ENCODE measurements at places on chromosomes 7 and 10.

DNA sequence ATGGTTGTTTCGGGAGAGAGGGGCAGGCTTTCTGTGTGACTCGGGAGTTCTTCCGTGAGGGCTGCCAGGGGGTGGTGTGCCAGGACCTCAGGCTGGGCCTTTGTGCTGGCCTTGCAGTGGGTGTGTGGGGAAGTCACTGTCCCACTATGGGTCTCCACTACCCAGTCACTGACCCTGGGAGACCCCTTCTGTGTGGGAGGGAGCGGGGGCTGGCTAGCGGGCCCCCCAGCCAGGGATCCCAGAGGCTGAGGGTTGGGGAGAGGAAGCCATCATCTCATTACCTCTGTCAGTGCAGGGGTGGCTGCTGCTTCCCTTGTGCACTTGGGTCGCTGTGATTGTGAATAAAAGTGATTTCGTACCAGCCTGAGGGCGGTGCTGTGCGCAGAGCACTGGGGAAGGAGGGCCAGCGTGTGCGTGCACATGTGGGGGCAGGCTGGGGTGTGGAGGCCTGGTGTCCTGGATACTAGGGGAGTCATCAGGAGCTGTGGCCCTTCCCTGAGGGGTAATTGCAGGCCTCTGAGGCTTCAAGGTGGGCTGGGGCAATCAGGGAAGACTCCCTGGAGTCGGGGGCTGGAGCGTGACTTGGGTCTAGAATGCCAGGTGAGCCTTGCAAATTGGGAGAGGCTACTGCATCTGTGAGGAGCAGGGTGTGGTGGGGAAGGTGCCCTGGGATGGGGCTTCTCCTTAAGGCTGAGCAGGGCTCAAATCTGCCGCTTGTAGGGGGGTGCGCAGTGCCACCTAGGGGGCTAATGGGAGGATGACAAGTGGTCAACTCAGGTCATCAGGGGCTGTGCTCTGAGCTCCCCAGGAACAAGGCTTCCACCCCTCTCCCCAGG is 98.9 kb downstream of the NEURL1 start:
- DNase-seq: no peak

DNA sequence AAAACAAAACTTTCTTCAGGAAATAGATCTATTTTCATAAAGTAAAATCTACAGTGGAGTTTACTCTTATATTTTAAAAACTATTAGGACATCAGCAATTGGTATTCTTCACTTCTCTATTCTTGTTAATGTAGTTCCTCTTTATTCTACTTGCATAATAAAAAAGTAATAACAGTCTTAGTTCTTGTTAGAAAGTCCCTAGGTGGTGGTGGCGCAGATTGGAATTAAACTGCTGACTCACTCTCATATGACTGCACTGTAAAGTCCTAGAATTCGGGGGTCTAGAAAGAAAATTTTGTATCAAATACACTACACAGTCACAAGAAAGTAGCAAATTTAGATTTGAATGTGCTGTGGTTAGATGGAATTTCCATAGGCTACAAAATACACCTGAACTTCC is 44.6 kb upstream of the TES start:
- DNase-seq: no peak

- no peak for DNase-seq
These were observed 88.2 kb downstream of the CHRM2 start for GRCh38 chr7:136956671-136957070.

- no peak for DNase-seq
These were observed 80.5 kb downstream of the JMJD1C start for GRCh38 chr10:63385254-63385653.

- DNase-seq: no peak
These were observed 873.9 kb downstream of the GRID1 start for GRCh38 chr10:85492684-85493083.

DNA sequence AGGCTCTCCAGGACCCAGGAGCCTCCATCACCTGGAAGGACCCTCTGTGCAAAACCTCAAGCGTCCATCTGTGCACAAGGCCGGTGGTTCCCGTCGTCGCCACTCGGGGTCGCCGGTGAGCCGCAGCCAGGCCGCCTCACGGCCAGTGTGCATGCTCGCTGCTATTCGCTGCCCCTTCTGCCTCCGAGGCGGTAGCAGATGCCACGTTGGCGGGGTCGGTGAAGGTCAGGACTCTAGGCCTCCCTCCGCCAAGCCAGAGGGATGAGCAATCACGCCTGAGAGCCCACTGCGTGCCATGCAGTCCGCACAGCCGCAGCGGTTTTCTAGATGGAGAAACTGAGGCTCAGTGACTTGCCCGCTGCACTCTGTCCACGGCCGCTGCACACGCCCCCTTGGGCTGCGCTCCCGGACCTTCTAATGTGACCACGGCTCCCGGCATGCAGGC is 5.7 kb downstream of the UPK3B start:
- no peak for DNase-seq

DNA sequence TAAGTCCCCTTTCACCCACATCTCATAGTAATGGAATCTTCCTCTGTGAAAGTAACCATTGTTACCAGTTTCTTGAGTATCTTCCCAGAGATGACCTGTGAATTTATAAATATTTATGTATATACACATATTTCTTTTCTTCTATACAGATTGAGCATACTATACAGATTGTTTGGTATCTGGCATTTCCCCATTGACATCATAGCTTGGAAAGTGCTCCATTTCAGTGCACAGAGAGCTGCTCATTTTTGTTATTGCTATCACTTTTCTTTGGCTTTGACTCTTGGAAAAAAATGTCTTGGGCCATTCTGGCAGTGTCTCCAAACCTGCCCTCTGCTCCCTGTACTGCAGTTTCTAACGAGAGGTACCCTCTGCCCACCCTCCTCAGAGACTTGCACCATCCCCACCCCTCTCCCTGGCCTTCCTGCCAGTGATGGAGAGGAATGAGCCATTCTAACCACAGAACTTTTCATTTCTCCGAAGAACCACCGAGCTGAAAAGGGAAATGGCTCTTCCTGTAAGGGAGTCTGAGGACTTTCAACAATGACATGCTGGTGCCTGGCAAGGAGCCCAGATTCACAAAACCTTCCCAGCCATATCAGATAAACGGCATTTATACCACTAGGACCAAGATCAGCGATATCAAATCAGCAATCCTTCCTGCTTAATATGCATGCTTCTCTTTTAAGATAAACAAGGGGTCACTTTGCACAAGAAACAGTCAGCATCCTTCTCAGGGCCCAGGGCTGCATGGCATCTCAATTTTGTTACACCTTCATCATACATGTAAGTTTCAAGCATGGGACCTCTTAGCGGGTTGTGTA is 19.7 kb upstream of the CCSER2 start:
- no peak for DNase-seq

DNA sequence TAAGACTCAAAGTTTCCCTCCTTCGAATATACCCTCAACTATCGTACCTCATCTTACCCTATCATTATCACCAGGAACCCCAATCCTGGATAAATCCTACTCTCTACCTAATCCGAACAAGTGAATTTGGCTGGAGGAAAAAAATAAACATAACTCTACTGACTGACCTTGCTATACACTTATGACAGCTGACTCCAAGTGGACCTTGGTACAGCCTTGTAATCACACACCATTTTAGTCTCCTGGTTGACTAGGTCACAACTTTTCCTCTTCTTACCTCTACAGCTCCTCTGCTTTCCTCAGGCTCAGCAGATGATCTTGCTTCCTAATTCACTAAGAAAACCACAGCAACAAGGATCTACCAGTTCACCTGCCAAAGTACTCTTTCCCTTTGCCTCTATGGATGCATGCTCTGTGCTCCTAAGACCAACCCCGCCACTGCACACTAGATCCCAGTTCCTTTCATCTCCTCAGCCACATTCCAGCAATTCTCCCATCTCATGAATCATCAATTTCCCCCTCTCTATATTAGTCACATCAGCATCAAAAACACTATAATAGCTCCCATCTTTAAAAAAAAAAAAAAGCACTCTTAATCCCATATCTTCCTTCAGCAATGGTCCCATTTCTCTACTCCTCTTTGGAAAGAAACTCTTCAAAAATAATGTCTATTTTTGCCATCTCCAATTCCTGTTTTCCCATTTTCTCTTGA is 35.5 kb downstream of the COA1 start:
- no peak for DNase-seq

- DNase-seq: no peak
These were observed 18.7 kb upstream of the CBLL1 start for GRCh38 chr7:107725138-107725740.

GRCh38 chr10:50286517-50286916 is 35.2 kb upstream of the ASAH2 start:
- DNase-seq: no peak
